ENCODE measurements at places on chromosomes 16 and 17.

DNA sequence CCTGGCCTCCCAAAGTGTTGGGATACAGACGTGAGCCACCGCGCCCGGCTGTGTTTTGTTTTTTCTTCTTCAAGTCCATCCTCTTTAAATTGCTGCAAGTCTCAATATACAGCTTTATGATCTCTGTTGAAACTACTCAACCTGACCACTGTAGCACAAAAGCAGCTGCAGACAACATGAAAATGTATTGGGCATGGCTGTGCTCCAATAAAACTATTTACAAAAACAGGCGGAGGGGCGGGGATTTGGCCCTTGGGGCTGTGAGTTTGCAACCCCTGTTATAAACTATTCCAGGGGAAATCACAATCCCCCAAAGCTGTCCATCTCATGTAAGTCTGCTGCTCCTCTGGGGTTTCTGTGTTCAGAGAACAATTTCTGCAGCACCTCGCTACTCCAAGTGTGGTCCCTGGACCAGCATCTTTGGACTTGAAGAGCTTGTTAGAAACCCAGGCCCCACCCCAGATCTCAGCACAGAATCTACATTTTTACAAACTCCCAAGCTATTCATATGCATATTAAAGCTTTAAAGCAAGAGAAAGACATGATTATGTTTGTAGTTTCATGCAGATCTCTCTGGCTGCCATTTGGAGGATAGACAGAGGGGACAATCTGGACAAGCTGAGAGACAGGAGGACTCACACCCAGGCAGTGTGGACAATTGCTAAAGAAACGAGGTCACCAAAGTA is 33.6 kb downstream of the TEKT5 start:
- no peak for DNase-seq

DNA sequence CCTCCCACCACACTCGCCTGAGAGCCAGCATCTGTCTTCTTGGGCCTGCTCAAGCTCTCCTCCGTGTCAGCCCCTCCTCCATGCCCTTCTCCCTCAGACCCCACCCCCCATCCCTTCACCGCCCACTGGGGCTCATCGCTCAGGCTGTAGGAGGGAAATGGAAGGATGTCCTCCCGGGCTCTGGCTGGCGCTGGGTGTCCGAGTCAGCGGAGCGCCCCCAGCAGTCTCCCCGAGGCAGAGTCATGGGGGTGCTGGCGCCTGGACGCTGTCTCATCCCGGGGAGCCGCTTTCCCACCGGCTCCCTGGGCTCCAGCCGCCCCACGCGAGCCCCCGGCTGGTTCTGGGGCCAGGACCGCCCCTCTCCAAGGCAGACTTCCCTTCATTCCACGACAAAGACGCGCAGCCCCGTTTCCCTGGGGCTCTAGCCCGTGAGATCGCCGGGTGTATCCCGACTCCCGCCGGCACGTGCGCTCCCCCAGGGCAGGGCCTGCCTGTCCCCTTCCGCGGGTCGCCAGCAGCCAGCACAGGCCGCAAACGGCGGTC is 428 bp upstream of the ANTKMT start:
- peak; percentile 29 for DNase-seq

- DNase-seq, result no peak
These were observed 44.9 kb upstream of the KDM6B start for GRCh38 chr17:7789131-7789530.

DNA sequence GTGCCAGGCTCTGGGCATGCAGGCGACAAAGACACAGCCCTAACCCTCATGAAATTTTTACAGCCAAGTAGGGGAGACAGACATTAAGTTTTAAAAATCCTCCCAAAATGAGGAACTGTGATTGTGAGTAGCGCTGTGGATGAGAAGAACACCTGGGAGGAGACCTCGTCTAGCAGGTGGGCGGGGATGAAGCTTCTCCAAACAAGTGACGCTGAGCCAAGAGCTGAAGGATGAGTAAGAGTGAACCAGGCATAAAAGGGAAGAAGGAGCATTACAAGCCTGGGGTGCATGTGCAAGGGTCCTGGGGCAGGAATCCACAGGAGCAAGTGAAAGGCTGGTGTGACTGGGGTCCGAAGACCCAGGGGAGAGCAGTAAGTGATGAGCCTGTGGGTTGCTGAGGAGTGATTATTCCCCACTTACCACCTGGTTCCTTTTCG is 149.4 kb upstream of the HS3ST2 start:
- DNase-seq, result peak; percentile 58

DNA sequence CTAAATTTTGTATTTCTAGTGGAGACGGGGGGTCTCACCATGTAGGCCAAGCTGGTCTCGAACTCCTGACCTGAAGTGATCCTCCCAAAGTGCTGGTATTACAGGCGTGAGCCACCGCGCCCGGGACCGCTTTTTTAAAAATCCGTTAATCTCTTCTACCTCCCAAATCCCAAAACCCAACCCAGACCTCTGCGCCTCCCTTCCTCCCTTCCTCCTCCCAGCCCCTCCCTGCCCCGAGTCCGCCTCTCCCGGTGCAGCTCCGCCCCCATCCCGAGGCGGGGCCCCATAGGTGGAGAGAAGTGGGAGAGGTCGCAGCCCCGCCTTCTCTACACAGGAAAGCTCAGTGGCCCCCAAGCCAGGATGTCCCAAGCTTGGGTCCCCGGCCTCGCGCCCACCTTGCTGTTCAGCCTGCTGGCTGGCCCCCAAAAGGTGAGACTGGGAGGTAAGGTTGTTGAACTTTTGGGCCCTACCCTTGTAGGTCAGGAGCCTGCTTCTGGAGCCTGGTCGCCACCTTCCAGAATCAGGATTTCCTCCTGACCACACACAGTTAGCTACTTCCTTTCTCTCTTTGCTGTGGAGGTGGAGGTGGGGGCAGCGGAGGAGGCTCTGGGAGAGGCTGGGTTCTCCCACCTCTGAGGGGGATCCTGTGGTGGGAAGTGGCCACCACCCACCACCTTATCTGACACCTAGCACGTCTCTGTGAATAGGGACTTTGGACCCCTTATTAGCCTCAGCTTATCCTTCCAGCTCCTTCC is at the start of gene TMEM92:
Gene TMEM92, plus strand, starts transcription at position 325 of the 755 bp plus-strand sequence. Its CDS starts 36 bp downstream, at position 361.
- DNase-seq, result no peak

- no peak for DNase-seq
These were observed 56.6 kb downstream of the OR1D5 start for GRCh38 chr17:3006801-3007200.

GRCh38 chr17:36608794-36609497 is 7.6 kb downstream of the MRM1 start:
- peak; percentile 64 for DNase-seq

DNA sequence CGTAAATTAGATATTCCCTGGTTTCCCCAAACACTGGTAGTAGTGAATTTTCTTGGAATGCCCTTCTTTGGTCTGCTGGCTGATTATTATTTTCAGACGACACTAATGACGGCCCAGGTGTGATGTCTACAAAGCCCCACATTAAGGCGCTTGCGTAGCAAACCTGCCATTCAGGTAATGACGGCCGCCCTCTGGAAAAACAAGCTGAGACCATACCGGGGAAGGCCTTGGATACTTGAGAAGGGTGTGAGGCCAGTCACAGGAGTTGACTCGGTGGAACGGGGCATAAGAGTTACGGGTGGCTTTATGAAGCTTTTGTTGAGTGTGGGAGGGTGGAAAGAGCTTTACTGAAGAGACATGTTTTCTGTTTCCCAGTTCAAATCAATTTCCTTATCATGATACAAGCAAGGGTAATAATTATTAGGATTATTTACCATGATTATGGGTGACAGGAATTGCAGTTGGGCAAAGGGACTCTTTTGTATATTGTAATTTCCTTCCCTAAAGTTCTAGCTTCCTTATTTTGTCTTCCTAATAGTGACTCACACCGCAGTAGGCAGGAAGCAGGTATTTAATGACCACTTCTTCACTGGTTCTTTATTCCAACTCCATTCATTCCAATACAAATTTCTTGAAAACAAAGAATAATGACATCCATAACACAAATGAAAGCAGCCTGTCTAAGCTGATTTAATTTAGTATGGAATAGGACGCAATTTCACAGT is 24.8 kb downstream of the KRT23 start:
- no peak for DNase-seq

- DNase-seq, result no peak
These were observed at the start of gene HOXB9 for GRCh38 chr17:48626245-48627117. Gene HOXB9 (minus strand): TSS chr17:48626358. CDS start chr17:48626269, 89 bp downstream.

- DNase-seq, result no peak
These were observed 7.3 kb downstream of the ZZEF1 start for GRCh38 chr17:4135489-4135888.

DNA sequence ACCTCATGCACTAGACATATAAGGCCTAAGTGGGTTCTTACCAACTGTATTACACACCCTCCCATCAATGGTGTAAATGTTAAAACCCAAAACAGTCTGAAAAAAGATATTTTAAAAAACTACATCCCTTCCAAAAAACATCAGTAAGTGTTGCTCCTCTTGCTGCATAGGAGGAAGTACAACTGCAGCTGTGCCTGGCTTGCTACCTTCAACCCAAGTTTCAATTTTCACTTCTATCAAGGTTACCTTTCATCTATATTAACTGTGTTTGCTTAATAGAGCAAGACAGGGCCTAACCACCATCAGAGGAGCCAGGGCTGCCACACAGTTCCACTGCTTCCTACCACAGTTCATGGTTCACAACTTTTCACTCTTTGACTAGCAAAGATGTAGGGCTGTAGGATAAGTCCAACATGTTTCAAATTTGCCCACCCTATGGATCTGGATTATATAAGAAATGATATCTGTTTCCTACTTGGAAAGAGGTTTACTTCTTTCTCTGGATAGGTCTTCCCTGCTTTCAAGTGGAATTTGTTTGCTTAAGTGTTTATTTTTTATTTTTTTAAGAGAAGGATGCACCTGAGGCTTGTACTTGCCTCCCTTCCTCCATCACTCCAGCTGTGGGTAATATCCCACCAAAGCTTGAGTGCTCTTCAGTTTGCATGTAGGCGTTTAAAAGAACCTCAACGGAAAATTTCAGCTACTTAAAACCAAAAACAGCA is 56.7 kb downstream of the GRB7 start:
- DNase-seq, result no peak

DNA sequence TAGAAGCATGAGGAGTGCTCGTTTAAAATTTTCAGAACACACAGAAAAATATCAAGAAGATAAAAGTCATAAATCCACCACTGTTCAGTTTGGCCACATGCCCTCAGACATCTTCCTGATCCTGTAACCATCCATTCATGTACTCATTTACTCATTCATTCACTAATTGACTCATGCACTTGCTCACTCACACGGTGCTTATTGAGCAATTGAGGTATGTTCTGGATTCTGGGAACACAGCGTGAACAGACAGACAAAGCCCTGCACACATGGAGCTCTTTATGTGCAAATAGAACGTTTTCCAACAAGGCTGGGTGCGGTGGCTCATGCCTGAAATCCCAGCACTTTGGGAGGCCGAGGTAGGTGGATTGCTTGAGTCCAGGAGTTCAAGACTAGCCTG is 10.2 kb upstream of the NATD1 start:
- no peak for DNase-seq

Data from NCI-H2029 (cell line).